ENCODE measurements at places on chromosomes 7 and 10.

- DNase-seq = no peak
These were observed 1192.1 kb upstream of the CELF2 start for GRCh38 chr10:9825491-9826018.

- DNase-seq = no peak
These were observed 599.3 kb upstream of the CELF2 start for GRCh38 chr10:10418387-10418786.

DNA sequence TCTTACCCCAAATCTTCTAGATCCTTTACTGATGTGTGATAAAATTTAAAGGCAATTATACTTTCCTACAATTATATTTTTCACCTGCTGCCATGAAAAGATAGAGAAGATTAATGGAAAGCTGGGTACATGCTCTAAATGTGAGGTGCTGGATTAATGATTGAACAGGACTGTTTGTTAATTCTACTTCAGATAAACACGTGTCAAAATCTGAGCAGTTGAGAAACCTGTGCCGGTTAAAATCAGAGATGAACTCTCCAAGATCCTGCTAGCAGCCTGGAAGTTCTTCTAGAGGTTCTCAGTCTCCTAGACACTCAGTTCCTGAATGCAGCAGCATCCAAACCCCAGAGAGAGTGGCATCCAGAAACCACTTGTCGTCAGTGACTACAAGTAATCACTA is 69.2 kb downstream of the INHBA start:
- no peak for DNase-seq

- DNase-seq = no peak
These were observed 610.7 kb downstream of the DNAJB6 start for GRCh38 chr7:157947504-157947903.

- no peak for DNase-seq
These were observed 18.0 kb downstream of the NUDT5 start for GRCh38 chr10:12177642-12178041.

All from T-helper 22 cell (primary cell).